ENCODE measurements at places on chromosomes 3 and 15.

GRCh38 chr3:141410846-141411245 is 42.5 kb downstream of the ZBTB38 start:
- DNase-seq, result no peak

DNA sequence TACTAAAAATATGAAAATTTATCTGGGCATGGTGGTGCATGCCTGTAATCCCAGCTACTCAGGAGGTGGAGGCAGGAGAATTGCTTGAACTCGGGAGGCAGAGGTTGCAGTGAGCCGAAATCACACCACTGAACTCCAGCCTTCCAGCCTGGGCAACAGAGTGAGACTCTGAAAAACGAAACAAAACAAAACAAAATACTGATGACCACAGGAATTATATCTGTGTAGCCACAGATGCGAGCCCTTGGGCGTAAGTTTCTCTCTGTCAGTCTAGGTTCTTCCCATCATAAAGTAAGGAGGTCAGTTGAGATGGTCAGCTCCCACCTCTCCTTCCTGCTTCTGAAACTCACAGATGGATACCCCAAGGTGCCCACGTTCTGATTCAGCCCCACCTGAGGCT is 37.7 kb upstream of the CFAP161 start:
- no peak for DNase-seq

- no peak for DNase-seq
These were observed 4.8 kb upstream of the PCSK6 start for GRCh38 chr15:101494251-101494796.

DNA sequence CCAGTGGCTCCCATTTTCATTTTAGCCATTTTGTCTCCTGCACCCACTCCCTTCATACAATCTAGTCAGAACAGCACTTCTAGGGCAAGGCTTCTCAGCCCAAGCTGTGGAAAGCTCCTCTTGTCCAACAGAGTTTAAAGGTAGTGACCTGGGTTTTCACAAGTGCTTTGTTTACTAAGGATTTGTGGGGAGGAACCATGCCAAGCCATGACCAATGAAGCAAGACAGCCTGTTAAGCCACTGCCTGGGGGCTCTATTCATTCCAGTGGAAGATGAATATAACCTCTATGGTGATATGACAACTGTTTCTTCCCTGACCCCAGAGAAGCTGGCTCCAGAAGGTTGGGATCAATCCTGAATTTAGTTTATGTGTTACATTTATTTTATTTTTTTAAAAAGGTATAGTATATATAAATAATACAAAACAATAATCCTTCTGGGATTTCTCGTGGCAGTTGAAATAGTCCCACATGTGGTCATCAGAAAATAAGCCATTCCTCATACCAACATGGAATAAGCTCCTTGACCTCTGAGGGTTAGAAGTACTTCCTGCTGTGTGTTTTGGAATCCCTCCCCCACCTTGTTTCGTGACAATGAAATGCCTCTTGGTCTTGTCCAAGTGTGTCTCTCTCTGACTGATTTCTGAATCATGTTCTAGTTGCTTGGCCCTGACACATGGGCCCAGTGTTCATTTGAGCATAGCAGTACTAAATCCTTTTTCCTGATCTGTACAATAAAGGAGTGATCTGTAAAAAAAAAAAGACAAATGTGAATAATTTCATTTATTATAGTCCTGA is 13.3 kb upstream of the THUMPD3 start:
- no peak for DNase-seq

DNA sequence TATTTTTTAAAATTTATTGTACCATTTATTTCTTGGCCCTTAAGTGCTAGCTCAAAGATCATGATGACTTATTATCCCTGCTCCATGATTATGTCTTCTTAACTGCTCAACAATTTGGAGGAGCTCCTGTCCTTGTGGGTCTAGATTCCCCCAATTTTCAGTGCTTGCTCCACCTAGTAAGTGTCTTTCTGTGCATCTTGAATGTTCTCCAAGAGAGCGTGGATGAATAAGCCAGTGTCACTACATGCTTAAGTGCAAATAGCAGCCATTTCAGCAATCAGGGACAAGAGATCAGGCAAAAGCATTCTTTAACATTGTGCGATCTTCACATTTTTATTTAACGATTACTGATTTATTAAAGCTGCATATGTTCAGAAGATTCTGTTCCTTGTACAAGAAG is 99.4 kb downstream of the ALCAM start:
- DNase-seq, result no peak

DNA sequence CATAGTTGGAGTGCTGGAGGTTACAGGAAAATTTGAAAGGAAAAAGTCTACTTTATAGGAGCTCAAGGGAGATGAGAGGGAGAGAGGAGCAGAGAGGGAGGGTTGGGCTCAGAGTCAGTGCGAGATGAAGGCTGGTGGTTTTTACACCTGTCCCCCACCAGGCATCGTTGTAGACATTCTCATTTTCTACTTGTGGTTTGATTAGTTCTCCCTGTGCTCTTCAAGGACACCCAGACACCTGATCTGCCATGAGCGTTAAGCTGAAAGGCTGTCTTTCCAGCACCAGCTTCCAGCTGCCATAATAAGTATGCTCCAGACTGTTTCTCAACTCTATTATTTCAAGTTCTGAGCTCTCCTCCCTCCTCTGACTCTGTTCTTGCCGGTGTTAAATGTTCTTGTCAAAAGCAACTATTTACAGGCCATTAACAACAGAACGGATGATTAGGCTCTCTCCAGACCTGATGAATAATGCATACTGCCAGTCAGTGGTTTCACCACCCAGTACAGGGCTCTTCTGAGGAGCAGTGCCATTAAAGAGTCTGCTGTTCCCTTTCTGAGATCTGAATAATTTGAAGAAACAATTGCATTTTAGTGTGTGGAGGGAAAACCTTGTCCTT is 514.6 kb upstream of the MCTP2 start:
- DNase-seq, result no peak

- DNase-seq, result no peak
These were observed 13.8 kb downstream of the SQOR start for GRCh38 chr15:45648521-45649200.

DNA sequence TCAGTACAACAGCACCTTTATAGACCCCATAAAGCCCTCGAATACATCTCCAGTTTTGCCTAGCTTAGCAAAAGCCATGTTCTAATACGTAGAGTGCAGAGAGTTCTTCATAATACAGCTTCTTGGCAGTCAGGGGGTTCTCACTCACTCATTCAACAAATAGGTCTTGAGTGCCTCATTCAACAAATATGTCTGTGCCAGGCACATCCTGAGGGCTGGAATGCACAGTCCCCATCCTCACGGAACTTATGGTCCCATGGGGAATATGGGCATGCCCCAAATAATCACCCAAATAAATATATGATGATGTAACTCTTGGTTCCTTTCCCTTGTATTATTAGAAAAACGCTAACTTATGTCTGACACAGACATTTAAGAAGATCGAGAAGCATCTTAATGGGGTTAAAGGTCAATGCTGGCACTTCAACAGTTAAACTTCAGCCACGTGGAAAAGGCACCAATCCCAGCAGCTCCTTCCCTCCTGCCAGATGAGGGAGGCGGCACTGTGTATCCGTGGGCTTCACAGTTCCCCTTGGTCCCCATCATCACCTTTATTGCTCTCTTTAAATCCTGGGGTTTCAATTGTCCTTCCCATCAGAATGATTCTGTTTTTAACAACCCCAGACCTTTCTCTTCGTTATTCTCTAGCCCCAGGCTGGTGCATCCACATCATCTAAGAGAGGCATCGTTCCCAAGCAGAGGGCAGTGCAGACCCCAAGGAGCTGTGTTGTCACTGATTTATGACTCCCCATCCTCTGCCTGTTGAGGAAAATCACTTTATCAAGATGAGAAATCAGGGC is 18.9 kb upstream of the SEMA5B start:
- DNase-seq, result no peak

DNA sequence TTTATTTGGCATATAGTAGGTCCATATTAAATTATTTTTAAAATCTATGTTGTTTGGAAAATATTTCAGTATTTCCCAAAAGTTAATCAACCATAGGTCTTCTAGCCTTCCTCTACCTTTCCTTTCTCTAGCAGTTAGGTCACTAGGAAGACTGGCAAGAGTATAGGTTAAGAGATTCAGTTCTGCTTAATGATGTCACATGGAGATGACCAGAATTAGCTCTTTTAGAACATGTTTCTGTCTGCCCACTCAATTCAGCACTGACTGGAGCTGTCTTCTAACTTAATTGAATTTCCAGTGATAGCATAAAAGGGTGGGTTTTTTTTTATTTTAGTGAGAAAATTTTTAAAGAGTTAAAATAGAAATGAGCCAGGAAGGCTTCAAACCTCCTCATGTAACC is 23.8 kb upstream of the ZBED2 start:
- no peak for DNase-seq

- DNase-seq, result peak; percentile 87
These were observed 12.5 kb upstream of the MORF4L1 start for GRCh38 chr15:78859971-78860719.

- DNase-seq, result no peak
These were observed 40.0 kb downstream of the ATP13A3 start for GRCh38 chr3:194446754-194447153.

GRCh38 chr3:184784731-184785500 is 27.1 kb upstream of the VPS8 start:
- no peak for DNase-seq

DNA sequence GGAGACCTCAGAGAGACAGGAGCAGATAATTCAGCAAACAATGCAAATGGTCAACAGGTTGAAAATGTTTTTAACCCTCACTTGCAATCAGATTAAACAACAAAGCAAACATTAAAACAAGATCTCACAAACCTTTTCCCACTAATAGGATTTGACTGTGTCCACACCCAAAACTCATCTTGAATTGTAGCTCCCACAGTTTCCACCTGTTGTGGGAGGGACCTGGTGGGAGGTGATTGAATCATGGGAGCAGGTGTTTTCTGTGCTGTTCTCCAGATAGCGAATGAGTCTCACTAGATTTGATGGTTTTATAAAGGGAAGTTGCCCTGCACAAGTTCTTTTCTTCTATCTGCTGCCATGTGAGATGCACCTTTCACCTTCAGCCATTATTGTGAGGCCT is 1.3 kb upstream of the LYSMD4 start:
- DNase-seq, result no peak

DNA sequence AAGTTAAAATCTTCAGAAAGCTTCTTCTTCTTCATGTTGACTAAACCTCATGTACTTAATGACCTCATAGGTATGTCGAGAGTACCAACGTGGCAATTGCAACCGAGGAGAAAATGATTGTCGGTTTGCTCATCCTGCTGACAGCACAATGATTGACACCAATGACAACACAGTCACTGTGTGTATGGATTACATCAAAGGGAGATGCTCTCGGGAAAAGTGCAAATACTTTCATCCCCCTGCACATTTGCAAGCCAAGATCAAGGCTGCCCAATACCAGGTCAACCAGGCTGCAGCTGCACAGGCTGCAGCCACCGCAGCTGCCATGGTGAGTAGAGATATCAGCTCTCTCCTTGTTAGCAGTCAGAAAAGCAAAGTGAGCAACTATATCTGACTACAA is 176.5 kb downstream of the MBNL1 start:
- no peak for DNase-seq

DNA sequence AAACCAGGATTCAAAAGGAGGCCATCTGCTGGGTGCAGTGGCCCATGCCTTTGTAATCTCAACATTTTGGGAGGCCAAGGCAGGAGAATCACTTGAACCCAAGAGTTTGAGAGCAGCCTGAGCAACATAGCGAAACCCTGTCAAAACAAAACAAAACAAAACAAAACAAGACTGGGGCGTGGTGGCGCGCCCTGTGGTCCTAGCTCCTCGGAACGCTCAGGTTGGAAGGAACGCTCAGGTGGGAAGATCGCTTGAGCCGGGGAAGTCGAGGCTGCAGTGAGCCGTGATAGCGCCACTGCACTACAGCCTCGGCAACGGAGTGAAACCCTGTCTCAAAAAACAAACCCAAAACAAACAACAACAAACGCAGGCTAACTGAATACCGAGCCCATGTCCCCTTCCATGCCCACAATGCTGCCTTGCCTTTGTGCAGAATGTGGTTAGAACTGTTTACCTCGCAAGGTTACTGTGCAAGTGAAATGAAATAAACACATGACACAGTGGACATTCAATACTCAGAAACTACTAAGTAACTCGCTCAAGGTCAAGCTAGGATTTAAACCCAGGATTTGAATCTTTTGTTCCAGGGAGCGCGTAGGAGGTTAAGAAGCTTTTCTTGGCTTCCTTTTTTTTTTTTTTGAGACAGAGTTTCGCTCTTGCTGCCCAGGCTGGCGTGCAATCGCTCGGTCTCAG is 766 bp upstream of the EMC4 start:
- peak; percentile 47 for DNase-seq

DNA sequence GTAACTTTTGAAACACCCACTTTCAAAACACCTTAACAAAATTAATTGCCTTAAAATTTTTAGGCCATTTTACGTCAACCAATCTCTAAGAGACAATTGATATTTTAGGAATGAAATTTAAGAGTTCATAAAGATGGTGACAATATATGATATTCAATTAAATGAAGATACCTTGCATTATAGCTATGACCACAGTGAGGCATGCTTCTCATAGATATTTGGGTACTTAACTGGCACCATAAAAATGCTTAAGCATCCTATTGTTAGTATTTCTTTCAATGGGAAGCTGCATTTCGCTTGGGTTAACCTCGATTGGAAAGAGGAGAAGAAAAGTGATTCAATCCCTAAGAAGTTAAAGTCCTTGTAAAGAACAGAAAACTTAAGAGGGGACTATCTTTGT is 209.0 kb downstream of the GAP43 start:
- no peak for DNase-seq

DNA sequence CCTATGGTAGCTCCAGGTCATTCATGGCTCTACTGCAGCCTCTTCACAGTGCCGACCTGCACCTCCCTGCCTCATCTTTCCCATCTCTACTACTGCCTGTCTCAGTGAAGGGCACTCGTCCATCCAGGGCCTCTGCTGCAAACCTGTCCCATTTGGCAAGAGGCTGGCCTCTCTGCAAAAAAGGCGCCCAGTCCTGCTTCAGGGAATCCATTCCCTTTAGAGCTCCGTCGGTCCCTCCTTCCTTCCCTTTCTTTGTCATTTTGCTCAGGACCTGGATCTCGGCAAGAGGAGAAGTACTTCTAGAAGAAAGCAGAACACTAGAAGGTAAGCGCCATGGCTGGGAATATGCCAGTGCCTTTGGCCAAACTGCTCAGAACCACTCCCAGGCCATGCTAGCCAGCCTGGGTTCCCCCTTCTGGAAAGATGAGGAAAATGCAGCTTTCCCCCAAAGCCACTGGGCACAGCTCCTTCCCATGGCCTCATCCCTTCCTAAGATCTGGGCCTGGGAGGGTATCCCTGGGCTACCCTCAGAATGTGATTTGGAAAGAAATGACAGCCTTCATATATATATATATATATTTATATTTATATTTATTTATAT is 6.4 kb upstream of the ISL2 start:
- DNase-seq, result peak; percentile 28

DNA sequence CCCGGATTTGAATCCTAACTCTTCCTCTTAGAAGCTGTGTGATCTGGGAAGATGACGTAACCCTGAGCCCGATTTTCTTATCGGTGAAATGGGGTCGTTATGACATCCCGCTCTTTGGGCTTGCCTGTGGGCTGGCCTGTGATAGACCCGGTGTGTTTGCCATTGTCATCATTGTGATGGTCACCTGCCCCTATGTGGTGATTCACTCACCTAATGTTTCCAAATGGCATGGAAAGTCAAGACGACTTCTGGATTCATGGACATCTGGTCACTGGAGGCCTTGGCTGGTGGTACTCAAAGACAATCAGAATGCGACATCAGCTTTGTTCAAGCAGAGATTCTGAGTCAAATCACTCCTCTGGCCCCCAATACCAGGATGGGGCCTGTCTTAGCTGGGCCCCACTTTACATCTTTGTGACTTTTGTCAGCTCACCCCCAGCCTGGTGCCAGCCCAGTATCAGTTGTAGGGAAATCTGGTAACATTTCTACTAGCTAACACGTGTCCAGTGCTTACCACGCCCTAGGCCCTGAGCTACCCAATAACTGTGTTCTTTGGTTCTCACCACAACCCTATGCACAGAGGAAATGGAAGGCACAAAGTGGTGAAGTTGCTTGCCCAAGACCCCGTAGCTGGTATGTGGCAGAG is 2.8 kb downstream of the TMEM43 start:
- no peak for DNase-seq
